ENCODE measurements at places on chromosomes 6 and 20. TPM values are rescaled to one million over a fixed set of nuclear protein-coding genes. Genes with fewer than 3 reads are reported as not detected.

DNA sequence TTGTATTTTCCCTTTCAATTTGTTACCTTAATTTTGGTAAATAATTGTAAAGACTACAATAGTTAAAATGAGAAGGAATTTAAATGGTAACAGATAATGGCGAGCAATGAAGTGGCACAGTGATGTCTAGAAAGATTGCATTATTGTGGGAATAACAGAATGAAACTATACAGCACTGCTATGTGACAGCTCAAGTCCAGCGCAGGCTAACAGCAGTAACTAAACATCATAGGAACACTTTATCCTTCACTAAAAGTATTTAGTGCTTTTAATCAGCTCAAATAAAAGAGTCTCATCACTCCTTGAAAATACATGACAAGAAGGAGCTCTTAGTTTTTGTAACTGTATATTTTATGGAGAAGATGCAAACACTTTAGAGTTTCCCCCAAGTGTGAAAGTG, 190.8 kb downstream of the TENT5A start:
- DNase-seq = no peak

GRCh38 chr6:83868639-83869038, 9.2 kb downstream of the CYB5R4 start:
- DNase-seq = no peak

- DNase-seq = no peak
These were observed 102.5 kb upstream of the ARG1 start for GRCh38 chr6:131470534-131470933.

DNA sequence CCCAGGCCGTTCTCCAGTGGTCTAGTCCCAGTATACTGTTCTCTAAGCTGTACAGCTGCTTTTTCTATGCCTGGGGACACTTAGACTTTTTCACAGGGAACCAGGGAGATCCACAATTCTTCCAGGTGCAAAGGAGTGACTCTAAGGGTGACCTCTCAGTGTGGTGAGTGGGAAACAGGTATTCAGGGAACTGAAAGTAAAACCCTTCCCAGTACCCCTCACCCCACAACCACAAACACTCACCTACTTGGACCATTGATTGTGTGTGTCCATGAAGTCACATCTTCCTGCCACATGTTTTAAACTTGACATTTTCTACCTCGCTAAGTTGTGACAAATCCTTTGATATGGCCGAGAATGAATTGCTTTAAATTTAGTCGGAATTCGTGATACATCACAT, 183.6 kb downstream of the CLIC5 start:
- no peak for DNase-seq

- DNase-seq = no peak
These were observed 182.4 kb downstream of the DLL1 start for GRCh38 chr6:170108456-170108855.

DNA sequence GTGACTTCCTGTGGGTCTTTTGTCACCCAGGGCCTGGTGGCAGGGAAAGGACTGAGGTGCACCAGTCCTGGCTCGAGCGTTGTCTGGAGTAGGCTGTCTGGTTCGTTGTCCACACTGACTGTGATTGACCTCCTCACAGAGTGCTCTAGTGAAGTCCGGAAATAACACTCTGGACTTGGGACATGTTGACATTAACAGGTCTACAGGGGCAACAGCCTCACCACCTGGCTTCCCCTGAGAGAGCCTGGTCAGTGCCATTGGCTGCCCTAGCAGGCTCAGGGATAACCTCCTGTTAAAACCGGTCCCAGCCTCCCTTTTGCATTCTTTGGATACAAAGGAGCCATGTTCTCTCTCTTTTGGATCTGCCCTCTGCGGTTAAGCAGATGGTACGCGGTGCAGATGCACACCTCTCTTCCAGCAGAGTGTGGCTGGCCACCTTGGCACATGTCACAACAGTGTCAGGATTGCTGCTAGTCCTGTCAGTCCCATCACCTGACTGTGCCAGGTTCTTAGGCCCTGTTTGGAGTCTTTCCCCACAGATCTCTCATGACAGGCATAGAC, 46.2 kb downstream of the CDS2 start:
- no peak for DNase-seq

GRCh38 chr6:16450821-16451220, 212.4 kb downstream of the GMPR start:
- no peak for DNase-seq

DNA sequence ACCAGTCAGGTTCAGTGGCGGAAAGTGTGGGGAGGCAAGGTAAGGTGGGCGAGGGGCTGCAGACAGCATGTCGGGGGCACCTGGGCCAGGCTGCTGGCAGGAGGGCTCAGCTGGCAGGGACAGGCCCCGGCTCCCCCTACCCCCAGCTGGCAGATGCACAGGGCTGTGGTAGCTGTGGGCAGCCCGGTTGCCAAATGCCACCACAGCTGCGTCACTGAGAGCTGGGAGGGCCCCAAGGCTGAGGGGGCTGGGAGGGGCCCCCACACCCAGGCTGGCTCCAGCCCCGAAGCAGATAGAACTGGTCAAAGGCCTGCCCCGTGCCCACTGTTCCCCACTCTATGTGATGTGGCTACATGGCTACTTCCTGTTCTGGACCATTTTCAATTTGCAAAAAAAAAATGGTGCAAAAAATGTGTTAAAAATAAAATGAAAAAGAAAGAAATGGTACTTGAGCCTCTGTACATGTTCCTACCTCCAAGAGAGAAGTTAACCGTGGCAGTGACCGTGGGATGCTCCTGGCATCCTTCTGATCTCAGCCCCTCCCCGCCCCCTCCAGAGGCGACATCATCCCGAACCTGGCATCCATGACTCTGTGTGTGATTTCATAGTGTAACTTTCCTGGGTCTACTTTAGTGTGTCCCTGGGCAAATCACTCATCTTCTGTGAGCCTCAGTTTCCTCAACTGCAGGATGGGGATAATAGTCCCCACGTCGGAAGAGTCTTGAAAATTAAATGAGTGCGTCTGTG, 64.4 kb downstream of the UBE2V1 start:
- DNase-seq = no peak

DNA sequence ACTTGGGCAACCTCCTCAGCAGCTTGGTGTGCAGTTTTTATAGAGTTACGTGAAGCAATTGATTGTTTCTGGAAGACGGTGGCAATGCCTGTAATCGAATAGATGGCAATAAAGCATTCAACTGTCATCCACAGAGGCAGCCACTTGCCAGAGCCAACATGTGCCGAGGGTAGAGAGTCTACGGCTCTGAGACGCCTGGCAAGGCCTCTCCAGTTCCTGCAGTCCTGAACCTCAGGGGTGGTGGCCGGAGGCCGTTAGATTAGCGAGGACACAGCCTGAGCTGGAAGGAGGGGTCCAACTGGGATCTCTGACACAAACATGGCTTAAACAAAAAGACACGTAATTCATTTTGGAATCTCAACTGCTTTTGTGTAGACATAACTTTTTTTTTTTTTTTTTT, 775 bp upstream of the TTLL2 start:
- DNase-seq = no peak

DNA sequence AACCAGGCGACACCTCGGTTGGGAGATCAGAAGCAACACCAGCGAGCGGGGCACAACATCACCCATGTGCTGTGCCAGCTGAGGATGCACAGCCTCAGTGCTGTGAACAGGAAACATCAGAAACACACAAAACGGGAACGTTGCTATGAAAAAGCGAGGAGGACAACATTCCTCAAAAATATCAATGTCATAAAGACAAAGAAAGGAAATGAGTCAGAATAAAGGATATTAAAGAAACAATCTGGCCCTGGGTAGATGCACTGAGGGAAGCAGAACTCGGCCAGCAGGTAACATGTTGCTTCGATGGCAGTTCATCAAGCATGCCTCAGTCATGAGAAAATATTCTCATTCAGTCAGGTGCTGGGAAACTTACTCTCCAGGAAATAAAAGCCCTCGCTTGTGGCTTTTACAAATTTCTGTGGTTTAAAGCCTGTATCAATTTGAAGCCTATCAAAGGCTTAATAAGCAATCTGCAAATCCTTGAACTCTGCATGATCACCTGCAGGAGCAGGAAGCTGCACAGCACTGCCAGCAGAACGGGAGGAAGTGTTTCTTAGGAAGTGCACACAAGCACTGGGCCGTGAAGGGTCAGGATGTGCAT, 77.5 kb downstream of the GINS1 start:
- no peak for DNase-seq

Gene SLC17A2
- not detected for total RNA-seq

Gene GSTA3
- total RNA-seq = 0.50 TPM

Gene NOX3
- not detected for total RNA-seq

Gene PLN
- total RNA-seq = 13.3 TPM

Gene LBP
- 0.12 TPM for total RNA-seq

Gene APMAP
- total RNA-seq = 82.5 TPM
